Stimulated activated CD8-positive, alpha-beta memory T cell treated with anti-CD3 and anti-CD28 coated beads, Interleukin-4, amount 100 ng/mL, for 48 hours (primary cell): ENCODE measurements at places on chromosomes 6 and 20.

GRCh38 chr6:35919085-35919826, 1.6 kb downstream of the SRPK1 start:
- no peak for DNase-seq

- DNase-seq: peak; percentile 33
Observed at GRCh38 chr6:32196682-32197616, 4.5 kb upstream of the GPSM3 start.

DNA sequence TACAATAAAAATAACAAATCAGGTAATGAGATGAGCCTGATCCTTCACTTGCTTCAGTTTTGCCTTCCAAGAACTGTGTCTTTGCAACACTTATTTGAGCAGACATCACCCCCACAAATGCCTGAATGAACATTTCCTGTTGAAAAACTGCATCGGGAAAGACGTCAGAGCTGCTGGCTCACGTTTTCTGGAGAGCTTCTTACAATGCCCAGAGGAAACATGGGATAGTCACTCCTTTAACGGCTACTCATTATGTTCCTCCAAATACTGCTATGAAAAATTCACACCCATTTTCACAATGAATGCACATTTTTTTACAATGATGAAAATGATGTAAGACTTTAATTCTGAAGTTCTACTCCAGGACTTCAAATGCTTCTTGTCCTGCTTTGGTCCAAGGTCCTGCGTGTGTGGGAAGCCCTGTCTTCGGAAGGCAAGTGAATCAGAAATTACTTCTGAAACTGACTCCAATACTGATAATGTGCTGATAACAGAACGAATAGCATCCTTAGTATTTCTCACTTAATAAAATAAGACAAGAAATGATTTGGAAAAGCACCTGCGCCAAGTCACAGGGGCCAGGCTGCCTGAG, 238.0 kb downstream of the ANKRD60 start:
- no peak for DNase-seq

GRCh38 chr6:93412452-93412851, 6.9 kb downstream of the EPHA7 start:
- DNase-seq: no peak

DNA sequence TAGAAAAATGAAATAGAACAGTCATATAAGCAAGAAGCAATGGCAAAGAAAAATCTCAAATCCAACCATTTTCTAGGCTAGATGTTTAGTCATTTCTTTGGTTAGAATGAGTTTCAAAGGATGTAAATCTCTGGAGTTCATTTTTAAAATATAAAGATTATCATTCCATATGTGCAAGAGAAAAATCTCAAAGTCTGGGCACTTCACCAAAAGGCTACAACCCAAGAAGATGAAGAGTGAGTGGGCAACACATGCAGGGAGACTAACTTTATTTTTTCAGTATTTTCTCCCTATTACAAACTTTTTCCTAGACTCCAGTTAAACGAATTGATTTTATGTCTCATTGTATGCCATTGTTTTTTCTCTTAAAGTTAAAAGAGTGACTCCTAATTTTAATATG, 83.6 kb downstream of the PHACTR1 start:
- DNase-seq: no peak

DNA sequence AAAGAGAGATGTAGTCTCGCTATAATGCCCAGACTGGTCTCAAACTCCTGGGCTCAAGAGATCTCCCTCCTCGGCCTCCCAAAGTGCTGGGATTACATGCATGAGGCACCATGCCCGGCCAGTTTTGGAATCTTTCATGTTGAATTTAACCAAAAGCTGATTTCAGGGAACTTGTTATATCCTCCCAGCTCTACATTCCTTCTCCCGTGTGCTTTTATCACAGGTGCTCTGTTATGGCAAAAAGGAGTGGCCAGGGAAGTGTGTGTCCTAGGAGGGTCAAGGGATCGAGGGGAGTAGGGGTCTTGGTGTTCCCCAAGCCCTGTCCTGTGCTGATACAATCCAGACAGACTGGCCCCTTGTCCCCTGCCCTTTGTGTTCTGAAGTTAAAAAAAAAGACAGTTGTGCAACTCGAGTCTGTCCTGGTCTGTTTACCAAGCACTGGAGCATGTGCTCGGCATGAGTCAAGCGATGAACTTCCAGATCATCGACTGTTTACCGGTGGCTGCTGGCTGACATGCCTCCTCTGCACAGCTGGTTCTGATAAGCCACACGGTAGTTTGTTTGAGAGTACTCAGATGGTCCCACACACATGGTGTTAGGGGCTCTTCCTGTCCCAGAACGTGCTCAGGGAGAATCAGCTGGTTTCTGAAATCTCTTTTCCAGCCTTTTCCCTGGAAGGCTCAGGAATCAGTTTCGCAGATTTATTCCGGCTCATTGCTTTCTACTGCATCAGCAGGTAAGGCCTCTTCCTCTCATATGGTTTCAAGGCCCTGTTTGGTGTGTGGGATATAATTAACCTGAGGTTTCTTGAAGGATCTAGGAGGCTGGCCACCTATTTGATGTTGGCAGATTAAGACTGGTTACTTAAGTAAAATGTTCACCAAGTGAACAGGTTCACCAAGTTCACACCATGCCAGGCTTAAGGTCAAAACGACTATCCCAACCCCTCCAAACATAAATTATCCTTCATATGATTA, 52.6 kb upstream of the NAA20 start:
- no peak for DNase-seq
